ENCODE measurements at places on chromosomes 12 and 14. TPM values are rescaled to one million over a fixed set of nuclear protein-coding genes. Genes with fewer than 3 reads are reported as not detected.

Gene LRTM2
- not detected for total RNA-seq

Gene CAPZA3
- total RNA-seq, result not detected

Gene TPCN1
- total RNA-seq, result 120 TPM

Gene PPP1R36
- not detected for total RNA-seq

Gene KRT77
- not detected for total RNA-seq

Gene CABP1
- total RNA-seq, result 5.5 TPM

Gene RPL10L
- not detected for total RNA-seq

Gene C14orf39
- not detected for total RNA-seq

Gene BCDIN3D
- 2.6 TPM for total RNA-seq

Gene OVCH1
- total RNA-seq, result 0.24 TPM

Gene GPD1
- 51.1 TPM for total RNA-seq

Gene RNASE3
- not detected for total RNA-seq

Gene PNN
- total RNA-seq, result 21.7 TPM

Gene GALC
- 11.1 TPM for total RNA-seq

Gene ABCC9
- total RNA-seq, result 78.1 TPM

Gene ZDHHC22
- total RNA-seq, result not detected

Gene SLC8A3
- 0.14 TPM for total RNA-seq

Gene MIP
- not detected for total RNA-seq

Gene PTPRO
- 1.3 TPM for total RNA-seq

Gene CLEC4A
- total RNA-seq, result 1.2 TPM

Gene CCDC177
- not detected for total RNA-seq

Gene TRHDE
- total RNA-seq, result 1.3 TPM

Gene KRT6B
- total RNA-seq, result not detected

Gene CPNE6
- not detected for total RNA-seq

Gene TSPAN19
- 0.49 TPM for total RNA-seq

Gene IFNG-AS1
- not detected for total RNA-seq

Gene HELB
- 0.89 TPM for total RNA-seq
